ENCODE measurements at places on chromosomes 6 and 20.
A peak's percentile ranks its signal among the peaks of the same experiment; 100 is the strongest.

GRCh38 chr6:108161724-108162282 is 4.0 kb upstream of the NR2E1 start:
- DNase-seq, result no peak

DNA sequence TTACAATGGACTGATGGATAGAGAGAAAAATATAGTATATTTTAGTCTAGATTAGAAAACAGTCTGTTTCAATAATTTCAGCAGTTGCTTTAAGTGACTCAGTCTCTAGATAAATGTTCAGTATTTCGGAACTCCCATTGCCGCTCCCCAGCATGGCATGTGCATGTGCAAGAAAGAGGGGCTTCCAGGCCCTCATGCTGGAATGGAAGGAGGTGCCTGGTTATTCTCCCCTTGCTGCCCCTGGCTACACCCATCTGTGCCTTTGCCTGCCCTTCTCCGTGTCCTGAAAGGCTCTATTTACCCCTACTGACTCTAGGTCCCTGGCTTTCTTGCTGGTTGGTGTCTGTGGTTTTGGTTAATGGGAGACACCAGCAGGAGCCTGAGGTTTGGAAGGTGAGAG is 115.7 kb upstream of the IFNGR1 start:
- DNase-seq, result no peak

- DNase-seq, result no peak
Observed at GRCh38 chr6:56959938-56960337, 5.0 kb downstream of the BEND6 start.

DNA sequence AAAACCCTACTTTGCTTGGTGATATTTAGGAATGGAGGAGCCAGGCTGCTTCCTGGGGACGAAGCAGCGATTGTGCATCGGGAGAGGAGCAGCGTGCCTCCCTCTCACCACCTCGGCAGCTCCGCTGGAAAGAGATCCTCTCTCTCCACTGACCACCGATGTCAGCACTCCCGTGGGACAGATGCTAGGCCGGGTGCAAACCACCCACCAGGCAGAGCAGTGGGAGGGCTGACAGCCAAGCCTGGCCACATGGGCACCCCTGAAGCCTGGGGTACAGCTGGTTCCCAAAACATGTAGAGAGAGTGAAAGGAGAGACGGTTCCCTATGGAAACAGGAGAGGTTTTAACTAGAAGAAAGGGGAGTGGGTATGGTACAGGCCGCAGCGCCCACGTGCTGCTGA is 220.0 kb downstream of the ANKRD60 start:
- DNase-seq, result no peak

DNA sequence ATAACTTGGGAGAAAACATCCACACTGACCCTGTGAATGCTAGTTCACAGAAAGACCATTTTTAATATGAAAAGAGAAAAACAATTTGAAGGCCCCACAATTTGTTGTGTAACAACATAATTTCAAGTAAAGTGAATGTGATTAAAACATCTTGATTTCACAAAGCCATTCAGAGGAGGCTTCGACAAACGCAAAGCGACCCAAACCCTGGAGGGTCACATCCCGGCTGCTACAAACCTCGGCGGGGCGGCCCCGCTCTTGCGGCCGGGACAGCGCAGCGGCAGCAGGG is 14.0 kb downstream of the FOXC1 start:
- DNase-seq, result no peak

- DNase-seq, result no peak
Observed at GRCh38 chr20:37188787-37189186, 9.4 kb upstream of the MROH8 start.

DNA sequence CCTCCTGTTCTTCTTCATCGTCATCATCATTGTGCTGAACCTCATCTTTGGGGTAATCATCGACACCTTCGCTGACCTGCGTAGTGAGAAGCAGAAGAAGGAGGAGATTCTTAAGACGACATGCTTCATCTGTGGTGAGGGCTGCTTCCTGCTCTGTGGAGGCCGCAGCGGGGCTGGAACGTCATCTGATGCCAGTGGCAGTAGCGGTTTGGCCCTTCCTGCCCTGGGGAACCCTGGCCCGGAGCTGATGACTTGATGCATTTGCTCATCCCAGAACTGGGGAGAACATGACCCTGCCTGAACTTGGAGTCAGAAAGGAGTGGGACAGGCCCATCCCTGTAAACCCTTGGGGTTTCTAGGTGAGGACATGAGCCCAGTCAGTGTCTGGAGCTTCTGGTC is 18.7 kb downstream of the UQCC2 start:
- DNase-seq, result no peak

- DNase-seq, result no peak
Observed at GRCh38 chr6:165991341-165991740, 176.3 kb downstream of the TBXT start.

GRCh38 chr6:144585217-144585814 is 300.2 kb downstream of the UTRN start:
- DNase-seq, result no peak

DNA sequence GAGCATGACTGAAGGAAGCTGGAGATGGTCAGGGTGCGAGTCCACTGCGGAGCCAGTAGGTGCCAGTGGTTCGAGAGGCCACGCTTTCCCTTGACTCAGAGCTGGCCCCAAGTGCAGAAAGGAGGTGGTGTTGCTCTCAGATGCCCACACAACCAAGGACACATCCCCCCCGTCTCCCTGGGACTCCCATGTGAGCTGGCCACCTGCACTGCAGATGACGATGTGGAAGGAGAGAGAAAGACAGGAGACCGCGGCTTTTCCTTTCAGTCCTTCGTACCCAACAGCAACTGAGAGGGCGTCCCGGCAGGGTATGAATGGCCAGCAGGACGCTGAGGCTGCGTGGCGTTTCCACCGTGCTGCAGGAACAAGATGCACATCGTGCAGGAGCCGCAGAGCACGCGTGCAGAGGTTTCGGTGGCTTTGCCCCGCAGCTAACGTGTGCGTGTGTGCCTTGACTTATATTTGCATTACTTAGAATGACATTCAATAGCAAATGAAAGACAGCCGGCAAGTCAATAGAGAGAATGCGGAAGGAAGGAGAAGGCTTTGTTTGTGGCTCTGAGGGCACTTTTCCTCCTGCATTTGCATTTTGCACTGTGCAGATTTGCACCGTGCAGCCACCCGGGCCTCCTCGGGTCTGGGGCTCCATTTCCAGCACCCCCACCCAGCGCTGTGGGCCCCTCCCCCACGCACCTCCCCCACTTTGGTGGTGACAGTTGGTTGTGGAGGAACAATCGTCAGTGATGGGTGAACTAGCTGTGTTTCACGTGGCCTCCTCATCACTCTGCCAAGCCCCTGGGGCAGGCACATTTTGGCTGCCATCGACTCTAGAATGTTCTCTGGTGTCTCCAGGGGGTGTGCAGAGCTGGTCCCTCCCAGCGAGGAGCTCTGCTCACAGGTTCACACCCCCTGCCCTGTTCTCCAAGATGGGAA is 26.4 kb upstream of the BHLHE23 start:
- DNase-seq, result no peak

- no peak for DNase-seq
Observed at GRCh38 chr6:157768863-157769551, 54.0 kb upstream of the SNX9 start.

DNA sequence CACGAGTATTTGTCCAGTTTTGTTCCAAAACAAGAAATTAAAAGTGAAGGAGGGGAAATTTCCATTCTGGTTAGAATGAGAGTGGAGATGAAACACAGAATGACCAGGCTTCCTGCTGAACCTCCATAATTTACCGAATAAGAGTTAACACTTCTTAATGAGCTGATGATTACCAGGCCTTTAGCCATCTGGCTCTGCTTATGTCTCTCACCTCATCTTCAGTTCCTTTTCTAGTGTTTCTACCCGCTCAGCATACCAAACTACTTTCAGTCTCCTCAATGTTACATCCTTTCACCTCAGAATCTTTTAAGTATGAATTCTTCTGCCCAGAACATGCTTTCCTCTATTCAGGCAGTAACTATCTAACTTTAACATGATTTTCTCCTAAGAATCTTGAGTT is 209.0 kb upstream of the RSPO3 start:
- DNase-seq, result no peak

DNA sequence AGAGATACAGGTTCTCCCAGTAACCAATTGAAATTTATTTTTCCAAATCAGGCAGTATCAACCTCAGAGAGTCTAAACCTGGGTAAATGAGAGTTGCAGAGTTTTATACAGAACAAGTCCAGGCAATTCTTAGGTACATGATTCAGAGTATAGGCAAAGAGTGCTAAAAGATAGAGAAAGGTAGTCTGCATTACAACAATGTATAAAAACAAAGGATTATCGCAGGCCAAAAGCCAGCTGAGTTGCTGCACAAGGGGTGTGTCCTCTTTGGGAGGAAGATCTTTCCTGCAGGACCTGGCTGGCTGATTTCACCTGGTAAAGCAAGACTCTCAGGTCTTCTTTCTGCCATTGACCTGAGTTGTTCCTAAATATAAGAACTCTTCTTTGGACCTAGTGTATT is 48.9 kb upstream of the ECHDC1 start:
- DNase-seq, result no peak

- no peak for DNase-seq
Observed at GRCh38 chr20:16491294-16491905, 81.8 kb downstream of the KIF16B start.

GRCh38 chr6:21914121-21914973 is 320.8 kb downstream of the SOX4 start:
- DNase-seq, result no peak

- no peak for DNase-seq
Observed at GRCh38 chr6:37054171-37054570, 48.7 kb downstream of the FGD2 start.

GRCh38 chr20:32195581-32195980 is 12.0 kb downstream of the PLAGL2 start:
- DNase-seq, result no peak

DNA sequence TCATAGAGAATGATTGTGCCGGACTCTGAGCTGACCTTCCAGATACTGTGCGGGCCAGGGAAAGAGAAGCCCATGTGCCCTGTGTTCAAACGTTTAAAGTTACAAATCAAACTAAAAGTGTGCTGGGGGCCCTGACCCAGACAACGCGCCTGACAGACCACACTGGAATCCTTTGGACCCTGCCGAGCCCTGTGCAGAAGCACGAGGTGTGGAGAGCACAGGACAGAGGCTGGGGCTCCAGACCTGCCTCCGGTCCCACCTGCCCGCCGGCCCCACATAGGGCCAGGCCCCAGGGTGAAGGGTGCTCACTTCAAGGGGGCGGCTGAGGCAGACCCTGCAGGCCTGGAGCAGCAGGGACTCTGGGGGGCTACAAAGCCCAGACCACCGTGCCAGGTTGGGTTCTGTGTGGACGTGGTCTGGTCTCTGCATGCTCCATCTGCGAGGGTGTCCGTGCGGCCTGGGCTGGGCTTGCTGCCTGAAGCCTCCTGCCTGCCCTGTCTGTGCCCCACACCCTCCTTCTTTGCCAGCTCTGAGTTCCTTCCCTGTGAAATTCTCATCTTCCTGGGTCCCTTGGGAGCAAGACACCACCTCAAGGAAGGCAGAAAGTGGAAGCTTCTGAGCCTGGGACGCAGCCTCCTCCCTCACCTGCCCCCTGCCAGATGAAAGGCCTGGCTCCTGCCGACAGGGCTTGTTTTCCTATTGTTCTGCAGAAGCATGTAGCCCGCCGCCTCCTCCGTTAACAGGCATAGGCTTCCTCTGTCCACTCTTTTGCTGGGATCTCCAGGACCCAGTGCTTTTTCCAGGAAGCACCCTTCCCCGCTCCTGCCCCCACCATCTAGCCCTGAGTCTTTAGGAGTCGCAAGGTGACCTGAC is 186.2 kb downstream of the ERMARD start:
- no peak for DNase-seq

DNA sequence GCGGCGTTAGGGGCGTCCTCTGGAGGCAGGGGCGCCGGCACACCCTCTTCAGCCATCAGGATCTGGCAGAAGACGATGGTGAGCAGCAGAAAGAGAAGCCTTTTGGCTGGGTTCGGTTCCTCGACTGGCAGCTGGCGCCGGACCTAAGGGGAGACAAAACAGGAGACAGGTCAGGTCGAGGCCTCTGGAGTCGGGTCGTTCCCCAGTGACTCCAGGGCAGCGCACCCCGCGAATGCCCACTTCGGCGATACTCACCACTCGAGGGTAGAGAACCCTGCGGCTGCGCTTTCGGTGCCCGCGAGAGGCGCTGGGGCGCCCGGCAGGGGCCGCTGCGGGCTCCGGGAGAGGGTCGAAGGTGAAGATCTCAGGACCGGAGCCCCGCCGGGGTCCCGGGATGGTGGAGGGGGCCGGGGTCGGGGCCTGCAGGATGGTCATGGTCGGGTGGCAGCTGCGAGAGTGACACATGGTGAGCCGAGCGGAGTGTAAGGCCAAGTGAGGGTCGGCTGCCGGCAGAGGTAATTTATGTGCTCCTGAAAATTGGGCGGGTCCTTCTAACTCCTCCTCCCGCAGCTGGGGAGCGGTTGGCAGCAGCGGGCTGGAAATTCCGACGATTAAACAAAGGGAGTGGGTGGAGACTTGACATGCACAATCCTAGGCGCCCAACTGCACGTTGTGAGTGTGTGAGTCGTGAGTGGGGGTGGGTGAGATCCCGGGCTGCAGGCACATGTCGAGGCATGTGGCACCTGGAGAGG is at the start of gene IER3:
TSS of gene IER3 (minus strand) at position 494 of the 752 bp plus-strand sequence. CDS start at position 465, 29 bp downstream.
- DNase-seq, result peak; percentile 82

DNA sequence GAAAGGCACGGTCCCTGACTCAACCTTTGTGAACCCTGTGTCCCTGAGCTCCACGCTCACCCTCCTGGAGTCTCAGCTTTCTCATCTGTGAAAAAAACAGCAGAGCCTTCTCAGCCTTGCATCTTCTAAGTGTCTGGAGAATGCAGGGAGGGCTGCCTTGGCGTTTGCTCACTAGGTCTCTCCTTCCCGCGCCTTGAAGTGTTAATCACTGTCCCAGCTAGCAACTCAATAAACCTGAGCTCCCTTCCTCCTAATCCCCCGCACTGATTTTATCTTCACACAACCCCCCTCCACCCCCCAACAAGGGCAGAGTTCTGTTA is 34.9 kb upstream of the FOXC1 start:
- DNase-seq, result no peak

- DNase-seq, result no peak
Observed at GRCh38 chr6:41653691-41654090, 15.4 kb downstream of the MDFI start.

DNA sequence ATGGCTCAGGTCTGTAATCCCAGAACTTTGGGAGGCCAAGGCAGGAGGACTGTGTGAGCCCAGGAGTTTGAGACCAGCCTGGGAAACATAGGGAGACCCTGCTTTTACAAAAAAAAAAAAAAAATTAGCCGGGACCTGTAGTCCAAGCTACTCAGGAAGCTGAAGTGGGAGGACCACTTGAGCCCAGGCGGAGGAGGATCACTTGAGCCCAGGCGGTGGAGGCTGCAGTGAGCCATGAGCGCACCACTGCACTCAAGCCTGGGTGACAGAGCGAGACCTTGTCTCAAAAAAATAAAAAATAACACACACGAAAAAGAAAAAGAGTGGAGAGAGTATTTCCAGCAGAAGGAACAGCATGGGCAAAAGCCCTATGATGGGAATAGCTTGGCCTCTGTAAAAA is 2.0 kb downstream of the TTLL9 start:
- no peak for DNase-seq

DNA sequence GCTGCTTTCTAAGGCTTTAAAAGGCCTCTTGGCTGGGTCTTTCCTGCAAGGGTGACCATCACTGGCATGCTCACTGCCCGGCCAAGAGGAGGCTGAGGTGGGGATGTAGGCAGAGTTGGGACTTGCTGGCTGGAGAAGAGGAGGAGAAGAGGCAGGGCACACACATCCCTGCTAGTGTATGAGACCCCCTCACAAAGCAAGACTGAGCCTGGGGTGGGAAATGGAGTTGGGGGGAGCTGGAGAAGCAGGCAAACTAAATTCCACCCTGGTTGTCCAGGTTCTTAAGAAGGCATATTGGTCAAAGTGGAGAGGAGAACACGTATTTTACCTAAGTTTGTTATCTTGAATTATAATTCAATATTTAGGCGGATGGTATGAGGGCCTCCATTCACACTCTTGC is 1.7 kb upstream of the KIZ start:
- no peak for DNase-seq

All from renal cortex interstitium (tissue), 15 donors.